ENCODE measurements at places on chromosomes 1 and 21.

GRCh38 chr1:38746941-38747600 is 112.5 kb downstream of the RRAGC start:
- DNase-seq, result no peak

DNA sequence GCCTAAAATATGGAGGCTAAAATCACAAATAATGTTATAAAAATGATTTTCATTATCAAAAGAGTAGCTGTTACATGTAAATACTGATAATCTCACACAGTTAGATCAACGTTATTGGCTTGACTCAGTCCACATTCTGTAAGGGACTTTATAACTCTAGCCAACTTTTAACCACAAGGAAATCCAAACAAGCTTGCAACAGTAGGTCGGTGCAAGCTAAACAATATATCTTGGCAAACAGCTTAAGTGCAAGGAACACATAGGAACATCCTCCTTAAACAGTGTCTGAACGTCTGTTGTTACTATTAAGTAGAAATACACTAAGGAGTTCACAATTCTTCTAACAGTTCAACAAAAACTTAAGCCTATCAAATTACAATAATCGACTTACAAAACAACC is 126.7 kb downstream of the EIF4G3 start:
- no peak for DNase-seq

DNA sequence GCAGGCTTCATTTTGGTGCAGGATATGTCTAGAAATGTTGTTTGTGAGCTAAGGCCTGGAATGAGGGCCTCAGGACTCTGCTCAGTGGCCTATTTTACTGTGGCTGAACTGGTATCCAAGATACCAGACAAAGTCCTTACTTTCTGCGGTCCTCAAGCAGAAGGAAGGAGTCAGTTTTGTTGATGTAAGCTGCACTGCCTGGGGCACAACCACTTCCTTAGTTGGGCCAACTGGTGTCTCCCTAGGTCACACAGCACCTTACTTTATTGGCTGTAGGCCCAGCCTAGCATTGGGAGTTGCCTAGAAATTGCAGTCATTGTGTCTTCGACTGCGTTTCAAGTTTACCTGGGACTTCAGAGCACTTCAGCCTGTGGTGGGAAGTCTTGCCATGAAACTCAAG is 1322.7 kb downstream of the AMY1C start:
- DNase-seq, result no peak

- no peak for DNase-seq
Observed at GRCh38 chr1:17215545-17215890, 10.6 kb downstream of the PADI1 start.

DNA sequence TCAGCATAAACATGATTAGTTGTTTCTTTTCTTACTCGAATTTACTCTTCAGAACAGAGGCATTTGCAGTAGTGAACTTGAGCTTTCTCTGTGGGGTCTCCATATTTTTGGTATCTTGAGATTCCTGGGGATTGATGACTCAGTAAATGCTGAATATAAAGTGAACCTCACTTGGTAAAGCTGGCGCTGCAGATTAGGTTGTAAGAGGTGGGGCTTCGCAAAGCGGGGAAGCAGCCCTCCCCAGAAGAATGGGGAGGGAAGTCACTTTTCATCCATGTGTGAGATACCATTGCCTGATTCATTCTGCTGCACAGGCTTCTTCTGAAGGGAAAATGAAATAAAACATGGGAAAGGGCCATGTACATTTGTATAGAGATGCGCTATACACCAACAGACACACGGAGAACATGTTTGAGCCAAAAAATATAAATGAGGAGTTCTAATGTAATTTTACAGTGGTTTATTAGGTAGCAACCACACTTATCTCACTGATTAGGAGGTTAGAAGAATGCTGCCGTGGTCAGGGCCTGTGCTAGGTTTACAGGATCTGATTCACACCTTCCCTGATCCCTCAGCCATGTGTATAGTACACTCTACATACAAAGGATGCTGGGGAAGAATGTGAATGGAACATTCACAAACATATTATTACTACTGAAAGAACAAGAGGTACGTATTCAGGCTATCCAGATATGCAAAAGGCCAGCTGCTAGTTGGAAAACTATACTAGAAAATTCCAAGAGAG is 63.5 kb downstream of the DNTTIP2 start:
- DNase-seq, result no peak

- no peak for DNase-seq
Observed at GRCh38 chr21:35208810-35209517, 159.9 kb upstream of the RUNX1 start.

- DNase-seq, result no peak
Observed at GRCh38 chr1:8693107-8693506, 124.3 kb downstream of the RERE start.

DNA sequence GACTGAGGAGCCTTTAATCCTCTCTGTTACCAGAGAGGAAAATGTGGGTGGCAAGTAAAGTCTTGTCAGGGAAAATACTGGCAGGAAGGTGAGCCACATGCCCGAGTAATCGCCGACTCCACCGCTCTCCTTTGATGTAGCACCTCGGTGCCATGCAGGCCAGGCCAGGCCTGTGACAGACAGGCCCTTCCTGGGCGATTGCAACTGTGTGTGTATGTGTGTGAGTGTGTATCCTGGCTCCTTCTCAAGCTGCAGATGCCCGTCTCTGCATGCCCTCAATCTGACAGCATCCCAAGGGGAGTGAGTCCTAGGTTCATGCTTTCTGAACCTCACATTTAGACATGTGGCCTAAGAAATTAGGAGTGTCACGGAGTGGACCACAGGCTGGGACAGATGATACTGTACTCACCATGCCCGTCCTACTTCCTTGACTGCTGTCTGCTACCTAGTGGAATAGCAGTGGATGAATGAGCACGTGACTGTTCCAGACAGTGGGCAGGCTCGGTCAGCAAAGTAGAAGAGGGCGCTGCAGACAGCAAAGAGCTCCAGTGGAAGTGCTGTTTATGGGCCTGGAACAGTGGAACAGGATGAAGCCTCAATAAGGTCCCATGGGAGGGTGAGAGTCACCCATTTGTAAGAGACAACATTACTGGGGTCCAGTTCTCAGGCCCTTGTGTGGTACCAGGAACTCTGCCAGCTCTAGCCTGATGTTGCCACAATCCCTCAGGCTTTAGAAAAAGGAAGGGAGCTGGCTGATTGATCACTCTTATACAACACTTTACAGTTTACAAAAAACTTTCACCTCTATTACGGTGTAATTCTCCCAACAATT is 25.3 kb downstream of the SERTAD4 start:
- no peak for DNase-seq

DNA sequence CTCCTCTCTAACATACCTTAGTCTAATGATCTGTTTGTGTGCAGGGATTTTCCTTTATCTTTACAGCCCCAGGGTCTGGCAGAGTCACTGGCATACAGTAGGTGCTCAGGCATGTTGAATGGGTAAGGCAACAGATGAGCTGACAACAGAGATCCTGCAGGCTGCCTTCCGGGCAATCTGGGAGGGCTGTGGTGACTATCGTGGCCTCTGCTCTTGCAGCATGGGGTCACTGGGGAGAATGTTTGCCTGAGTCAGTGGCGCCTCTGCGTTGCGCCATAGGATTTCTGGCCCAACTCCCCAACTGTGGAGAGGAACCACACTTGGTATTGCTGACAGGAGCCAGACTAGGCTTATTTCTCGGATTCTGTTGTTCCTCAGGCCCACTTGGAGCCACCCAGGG is 93.8 kb downstream of the LAMC2 start:
- no peak for DNase-seq

DNA sequence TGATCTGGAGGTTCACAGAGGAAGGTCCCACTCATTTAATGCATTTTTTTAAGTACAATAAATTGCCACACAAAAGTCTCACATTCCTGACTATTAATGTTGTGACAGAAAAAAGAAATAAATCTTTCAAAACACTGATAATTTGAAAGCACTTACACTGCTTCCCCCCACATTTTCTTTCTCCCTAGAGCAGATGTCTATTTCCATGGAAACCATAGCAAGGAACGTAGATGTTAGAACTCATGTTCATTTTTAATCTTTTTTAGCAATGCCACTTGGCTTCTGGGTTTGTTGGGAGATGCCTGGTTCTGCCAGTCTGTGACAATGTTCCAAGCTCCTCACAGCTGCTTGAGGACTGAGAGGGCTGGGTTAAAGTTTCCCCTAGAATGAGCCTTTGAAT is 1.9 kb upstream of the STMN1 start:
- no peak for DNase-seq

DNA sequence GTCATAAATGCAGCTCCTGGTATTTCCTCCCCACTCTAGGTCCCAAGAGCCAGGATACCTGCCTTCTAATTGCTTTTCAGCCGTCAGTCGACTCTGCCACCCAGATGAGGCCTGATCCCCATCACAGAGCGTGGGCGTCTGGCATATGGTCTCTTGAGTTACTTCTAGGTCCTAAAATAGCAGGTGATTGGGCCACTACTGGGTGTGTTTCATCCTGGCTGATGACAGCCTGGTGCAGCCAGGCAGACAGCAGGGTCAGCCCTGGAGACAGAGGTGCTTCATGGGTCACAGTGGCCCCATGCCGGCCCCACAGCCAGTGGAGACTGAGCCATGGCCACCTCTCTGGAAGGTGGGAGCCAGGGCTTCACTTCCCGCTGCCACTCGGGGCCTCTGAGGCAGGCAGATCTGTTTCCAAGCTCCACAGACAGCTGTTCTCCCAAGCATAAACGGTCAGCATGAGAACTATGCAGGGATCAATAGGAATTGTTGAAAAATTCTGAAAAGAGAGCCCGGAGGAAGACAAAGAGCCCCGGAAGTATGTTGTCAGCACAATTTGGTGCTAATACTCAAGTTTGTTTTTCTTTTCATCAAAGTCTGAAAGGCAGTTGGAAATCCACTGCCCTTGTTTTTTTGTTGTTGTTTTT is 83.0 kb downstream of the MAN1C1 start:
- no peak for DNase-seq

DNA sequence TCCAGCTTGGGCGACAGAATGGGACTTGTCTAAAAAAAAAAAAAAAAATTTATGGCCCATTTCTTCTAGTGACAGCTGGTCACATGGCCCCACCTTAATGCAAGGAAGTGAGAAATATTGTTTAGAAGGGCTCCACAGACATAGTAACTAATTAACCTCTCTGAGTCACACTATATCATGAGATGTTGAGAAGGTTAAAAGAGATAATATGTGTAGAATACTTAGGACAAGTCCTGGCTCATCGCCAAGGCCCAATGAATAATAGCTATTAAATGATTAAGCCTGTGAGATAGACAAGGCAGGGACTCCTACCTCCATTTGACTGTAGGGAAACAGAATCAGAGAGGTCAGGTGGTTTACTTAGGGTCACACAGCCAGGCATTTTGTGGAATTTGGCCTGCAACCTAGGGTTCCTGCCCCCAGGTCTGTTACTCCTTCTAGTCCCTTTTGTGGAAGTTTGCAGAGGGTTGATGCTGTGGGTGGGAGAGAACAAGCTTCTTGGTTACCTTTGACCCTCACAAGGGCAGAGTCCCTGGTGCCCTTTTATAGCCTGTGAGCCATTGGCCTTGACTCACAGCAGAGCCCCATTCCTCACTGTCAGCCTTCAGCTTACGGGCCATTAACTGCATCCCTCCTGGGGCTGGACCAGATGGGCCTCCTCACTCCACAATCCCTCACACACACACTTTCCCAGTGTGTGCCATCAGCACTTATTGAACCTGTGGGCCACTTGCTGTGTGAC is 48.5 kb downstream of the OPRD1 start:
- no peak for DNase-seq

DNA sequence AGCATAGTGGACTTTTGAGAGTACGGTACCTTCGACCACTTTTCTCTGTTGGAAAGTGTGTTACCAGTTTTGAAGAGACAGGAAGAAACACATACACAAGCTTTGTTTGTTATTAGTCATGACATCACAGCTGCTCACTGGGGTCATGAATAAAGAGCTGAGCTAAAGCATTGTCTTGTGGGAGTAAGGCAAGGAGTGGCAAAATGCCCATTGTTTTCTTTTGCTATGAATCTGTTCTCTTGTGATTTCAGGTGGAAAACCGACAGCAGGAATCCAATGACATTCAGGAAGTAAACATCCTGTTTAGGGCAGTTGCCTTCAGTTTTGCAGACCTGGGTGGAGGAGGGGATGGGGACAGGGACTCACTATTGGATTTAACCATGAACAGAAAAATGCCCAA is 66.2 kb downstream of the RGL1 start:
- DNase-seq, result no peak

GRCh38 chr1:30315185-30315960 is 408.0 kb downstream of the MATN1 start:
- DNase-seq, result peak; percentile 20
